ENCODE measurements at places on chromosomes 16 and 17.

GRCh38 chr16:84177741-84178073 lies 9.2 kb downstream of the TAF1C start:
- no peak for DNase-seq

- no peak for DNase-seq
Observed at GRCh38 chr16:69784586-69784985, 22.5 kb downstream of the WWP2 start.

GRCh38 chr16:53024045-53024444 lies 28.7 kb downstream of the CHD9NB start:
- no peak for DNase-seq

DNA sequence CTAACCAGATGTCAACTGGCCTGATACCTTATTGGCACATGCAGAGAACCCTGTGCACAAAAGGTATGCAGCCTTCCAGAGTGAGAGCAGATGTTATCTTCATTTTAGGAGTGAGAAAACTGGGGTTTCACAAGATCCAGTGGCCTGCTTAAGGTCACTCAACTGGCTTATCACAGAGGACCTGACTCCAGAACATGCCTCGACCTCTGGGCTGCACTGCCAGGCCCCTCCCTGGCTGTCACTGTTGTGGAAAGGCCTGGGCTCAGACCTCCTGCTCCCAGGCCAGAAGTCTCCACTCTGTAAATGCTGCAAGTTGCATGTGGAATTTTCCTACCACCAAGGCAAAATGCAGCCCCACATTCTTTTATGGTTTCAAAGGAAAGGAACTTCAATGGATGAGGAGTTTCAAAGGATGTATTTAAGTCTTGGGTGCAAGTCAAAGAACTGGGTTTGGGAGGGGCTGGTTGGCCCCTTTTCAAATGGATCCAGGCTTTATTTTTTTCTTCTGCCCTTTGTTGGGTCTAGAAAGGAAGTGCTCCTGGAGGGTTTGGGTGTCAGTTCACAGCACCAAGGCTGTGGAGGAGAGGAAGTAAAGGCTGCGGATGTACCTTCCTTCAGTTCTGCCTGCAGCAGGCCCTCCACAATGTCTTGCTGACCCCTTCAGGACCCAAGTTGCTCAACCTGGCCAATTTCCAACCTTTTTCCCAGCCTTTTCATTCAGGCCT lies 30.4 kb upstream of the SMPD3 start:
- no peak for DNase-seq

GRCh38 chr17:47636273-47637030 lies 13.3 kb upstream of the KPNB1 start:
- DNase-seq: no peak

- DNase-seq: no peak
Observed at GRCh38 chr17:9356488-9356911, 219.1 kb downstream of the STX8 start.

DNA sequence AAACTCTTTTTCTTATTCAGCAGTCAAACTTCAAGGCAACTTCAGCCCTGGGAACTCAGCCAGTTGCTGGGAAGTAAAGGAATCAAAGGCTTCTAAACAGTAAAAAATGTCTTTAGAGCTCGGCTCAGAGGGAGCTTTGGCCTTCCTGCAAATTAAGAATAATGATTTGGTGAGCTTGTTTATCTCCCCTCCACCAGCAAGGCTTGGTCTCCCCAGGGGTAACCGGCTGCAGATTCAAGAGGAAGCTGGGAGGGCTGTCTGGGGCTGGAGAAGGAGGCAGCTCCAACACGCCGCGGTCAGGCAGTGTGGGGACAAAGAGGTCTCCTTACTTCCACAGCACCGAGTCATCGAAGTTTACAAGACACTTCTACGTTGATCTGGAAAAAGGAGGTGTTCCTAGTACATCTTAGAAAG lies 17.7 kb upstream of the DOC2B start:
- DNase-seq: no peak

- DNase-seq: no peak
Observed at GRCh38 chr16:73629011-73629410, 581.1 kb upstream of the ZFHX3 start.
